Hindlimb muscle (tissue), 1 donor: ENCODE measurements at places on chromosomes 12 and 14. TPM values are rescaled to one million over a fixed set of nuclear protein-coding genes. Genes with fewer than 3 reads are reported as not detected.

DNA sequence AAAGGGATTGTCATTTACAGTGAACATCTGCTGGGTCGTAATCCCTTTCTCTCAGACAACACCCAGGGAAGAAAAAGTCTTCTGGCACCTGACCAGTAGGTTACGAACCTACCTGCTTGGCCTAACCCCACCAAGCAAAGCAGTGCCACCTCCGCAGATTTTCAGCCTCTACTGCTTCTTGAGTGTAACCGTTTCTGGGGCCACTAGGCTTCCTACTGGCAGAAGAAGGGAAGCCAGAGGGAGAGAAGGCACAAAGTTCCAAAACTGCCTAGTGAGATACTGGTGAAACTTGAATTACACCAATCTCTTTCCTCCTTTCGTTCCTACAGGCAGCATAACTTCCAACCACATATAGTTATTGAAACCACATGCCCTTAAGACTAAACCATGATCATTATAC, 383.6 kb downstream of the BCAT1 start:
- no peak for DNase-seq

DNA sequence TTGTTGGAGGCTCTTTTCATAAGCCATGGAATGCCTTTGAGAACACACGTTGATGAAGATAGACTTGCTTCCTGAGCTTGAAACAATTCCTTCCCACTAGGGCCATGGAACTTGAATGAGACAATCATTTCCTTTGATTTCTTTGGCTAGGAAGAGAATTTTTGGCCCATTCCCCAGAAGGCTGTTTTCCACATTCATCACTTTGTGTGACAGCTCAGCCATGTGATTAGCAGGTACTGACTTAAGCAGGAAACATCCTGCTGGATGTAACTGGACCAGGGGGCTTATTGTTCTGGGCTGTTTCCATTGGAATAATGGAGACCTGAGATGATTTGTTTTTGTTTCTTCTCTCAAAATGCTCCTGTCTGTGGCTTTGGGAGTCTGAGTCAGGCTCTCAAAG, 469.8 kb upstream of the SEL1L start:
- no peak for DNase-seq

IFNG-AS1 gene
- 0.72 TPM for polyA plus RNA-seq

DNA sequence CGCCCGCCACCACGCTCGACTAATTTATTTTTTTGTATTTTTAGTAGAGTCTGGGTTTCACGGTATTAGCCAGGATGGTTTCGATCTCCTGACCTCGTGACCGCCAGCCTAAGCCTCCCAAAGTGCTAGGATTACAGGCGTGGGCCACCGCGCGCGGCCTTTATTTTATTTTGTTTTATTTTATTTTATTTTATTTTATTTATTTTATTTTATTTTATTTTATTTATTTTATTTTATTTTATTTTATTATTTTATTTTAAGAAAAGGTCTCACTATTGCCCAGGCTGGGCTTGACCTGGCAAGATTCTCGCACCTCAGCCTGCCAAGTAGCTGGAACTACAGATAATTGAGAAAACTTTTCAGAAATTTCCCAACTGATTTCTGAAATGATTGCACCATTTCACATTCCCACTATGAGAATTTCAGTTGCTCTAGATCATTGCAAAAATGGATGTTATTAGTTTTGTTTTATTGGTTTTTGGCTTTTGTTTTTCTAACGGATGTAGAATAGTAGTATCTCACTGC, 358.3 kb downstream of the SLC6A15 start:
- DNase-seq = no peak

BIN2 gene
- 3.0 TPM for polyA plus RNA-seq

DNA sequence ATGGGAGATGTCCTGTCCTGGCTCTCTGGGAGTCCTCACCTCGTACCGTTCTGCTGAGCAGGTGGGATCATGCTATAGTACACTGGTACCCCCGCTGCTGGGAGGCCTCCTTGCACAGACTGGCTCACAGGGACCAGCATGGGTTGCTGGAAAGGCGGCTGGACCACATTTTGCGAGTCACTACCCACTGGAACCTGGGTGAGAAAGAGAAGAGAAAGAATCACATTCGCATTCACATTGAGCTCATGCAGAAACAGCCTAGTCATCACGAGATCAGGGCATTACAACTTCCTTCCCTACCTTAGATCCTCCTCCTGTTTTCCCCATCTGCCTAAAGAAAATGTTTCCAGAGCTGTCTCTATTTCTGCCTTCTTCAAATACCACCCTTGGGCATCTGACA, 17.3 kb upstream of the STAC3 start:
- DNase-seq = no peak

- DNase-seq = no peak
These were observed 187.3 kb upstream of the FRMD6 start for GRCh38 chr14:51464411-51464810.

DNA sequence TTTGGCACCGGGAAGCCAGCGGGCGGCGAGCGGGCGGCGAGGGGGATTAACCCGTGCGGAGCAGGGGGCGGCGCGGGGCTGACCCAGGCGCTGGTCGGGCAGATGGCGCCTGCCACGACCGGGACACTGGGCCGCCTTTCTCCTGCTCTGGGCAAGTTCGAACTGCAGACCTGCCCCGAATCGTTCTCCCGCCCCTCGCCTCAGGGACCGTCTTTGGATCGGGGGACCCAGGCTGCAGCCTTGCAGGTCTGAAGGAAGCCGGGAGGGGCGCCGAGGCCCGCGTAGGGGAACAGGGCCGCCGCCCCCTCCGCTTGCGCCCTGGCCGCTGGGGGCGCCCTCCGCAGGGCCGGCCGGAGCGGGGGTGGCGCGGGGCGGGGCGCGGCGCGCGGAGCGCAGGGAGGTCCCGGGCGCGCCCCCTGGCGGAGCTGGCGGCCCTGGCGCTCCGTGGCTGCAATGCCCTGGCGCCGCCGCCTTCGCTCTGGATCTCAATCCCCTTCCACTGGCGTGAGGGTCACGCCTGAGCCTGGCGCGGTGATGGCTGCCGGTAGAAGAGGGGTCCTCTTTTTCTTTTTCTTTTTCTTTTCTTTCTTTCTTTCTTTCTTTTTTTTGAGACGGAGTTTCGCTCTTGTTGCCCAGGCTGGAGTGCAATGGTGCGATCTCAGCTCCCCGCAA, 449 bp upstream of the LTBP2 start:
- peak; percentile 90 for DNase-seq

TAS2R20 gene
- polyA plus RNA-seq = 1.3 TPM

DNA sequence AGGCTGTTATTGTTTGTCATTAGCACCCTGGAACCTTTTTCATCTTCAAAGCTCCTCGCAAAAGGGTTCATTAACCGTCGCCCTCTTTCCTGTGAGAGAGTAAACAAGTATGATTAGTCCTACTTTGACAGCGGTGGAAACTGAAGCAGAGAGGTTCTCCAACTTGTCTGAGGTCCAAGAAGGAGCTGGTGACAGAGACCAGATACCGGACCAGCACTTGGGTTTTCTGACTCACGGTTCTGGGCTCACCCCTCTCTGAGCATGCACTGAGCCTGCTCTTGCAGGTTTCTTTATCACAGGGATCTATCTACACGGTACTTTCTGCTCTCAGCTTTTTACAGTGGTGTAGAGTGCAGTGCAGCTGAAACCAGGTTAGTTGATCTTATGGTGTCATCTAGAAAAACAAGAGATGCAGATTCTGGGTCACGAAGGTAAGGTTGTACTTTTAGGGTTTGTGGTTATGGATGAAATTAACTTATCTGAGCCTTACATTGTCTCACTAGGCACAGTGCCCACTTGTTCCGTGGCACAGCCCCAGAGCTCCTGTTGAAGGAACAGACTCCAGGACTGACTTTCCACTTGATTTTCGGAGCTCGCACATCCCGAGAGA, 62.1 kb downstream of the PPP2R5C start:
- DNase-seq = no peak

DNA sequence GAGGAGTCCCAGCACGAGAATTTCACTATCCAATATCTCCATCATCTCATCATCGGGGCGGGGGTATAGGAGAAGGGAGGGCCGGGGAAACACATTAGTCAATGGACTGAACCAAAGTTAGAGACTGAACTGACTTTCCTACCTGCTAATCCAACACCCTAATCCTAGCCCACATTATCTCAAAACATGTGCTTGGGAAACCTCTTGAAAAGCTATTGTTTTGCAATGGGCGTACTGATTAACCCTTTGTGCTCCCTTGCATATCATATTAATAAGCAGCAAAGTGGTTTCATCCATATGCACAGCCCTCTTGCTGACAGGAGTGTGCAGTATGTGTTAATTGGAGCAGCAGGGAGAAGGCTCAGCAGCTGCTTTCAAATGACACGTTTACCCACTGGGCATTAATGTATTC, 125.7 kb upstream of the GRIP1 start:
- DNase-seq = no peak

- DNase-seq = no peak
These were observed 247.1 kb downstream of the GXYLT1 start for GRCh38 chr12:41897593-41897992.

DNA sequence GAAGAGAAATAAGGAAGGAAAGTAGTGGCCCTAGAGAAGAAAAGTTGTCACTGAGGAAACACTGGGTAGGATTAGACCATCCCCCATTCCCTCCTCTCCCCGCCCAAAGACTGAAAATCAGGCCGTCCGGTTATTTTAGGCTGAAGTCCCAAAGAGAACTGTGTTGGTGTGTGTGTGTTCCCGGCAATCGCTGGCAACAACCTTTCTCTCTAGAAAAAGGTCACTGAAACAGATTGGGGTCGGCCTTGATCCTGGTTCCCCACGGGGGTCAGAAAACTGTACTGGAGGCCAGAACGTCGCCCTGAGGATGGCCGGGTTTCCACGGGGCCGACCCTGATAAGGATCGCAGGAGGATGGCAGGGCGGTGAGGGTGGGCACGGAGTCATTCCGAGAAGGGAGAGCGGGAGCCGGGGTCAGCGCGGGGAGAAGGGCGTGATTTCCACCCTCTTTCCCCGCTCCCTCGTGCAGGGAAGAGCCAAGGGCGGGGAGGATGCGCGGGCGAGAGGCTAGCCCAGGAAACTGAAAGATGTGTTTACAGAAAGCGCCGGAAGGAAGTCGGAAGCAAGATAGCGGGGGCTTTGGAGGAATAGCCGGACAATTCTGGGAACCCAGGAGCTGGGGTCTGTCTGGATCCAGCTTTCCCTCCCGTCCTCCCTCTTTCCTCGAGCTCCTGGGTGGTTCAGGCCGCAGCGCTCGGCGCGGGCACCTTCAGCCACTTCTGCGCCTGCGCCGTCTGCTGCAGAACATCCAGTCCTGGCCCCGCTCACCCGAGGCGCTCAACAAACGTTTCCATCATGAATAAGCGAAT, 25.3 kb upstream of the SPTLC2 start:
- DNase-seq = peak; percentile 76

GRCh38 chr12:104063712-104064030, 660 bp upstream of the HCFC2 start:
- no peak for DNase-seq

MIP gene
- not detected for polyA plus RNA-seq

NGB gene
- polyA plus RNA-seq = not detected

DNA sequence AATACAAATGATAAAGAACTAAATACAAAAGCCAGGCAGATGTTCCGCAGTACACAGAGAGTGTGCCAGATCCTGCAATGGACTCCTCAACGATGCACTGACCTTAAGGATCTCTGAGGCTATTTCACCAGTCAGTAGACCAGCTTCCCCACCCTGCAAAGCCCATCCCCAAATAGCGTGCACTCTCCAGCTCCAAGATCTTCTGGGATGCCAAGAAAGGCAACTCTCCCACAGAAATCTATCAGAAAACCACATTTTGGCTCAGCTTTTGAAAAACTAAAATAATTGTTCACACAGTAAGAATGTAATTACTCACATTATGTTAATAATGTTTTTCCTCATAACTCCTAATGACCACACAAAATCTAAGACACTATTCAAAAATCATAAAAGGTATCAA, 90.4 kb downstream of the PPP2R5E start:
- no peak for DNase-seq

- DNase-seq = no peak
These were observed 75.0 kb downstream of the FOXN3 start for GRCh38 chr14:89342049-89342448.

DNA sequence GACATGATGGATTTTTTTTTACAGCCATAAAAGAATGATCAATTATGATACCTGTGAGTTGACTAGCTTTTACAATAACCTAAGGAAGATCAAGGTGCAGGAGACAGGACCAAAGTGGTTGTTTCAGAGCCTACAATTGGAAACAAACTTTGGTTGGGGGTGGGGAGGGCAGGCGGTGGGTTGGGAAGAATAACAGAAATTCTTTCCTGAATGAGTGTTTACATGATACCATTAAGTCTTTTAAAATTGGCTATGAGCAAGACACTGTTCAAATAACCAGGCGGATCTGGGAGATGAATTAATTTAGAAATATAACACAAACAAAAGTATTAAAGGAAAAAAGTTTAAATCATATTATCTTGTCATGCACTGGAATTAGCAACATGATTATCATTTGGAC, 7.2 kb downstream of the NFYB start:
- no peak for DNase-seq

DNA sequence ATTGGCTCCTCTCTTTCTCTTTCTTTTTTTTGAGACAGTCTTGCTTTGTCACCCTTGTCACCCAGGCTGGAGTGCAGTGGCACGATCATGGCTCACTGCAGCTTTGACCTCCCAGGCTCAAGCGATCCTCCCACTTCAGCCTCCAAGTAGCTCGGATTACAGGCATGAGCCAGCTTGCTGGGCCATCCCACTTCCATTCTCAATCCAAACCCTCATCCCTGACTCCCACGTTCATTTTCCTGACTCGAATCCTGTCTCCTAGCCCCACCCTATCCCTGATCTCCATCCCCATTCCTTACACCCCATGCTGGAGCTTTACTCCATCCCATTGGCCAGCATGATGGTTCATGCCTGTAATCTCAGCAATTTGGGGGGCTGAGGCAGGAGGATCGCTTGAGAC, 7.8 kb downstream of the SPRYD4 start:
- no peak for DNase-seq

BHLHE41 gene
- polyA plus RNA-seq = 3.7 TPM

DNA sequence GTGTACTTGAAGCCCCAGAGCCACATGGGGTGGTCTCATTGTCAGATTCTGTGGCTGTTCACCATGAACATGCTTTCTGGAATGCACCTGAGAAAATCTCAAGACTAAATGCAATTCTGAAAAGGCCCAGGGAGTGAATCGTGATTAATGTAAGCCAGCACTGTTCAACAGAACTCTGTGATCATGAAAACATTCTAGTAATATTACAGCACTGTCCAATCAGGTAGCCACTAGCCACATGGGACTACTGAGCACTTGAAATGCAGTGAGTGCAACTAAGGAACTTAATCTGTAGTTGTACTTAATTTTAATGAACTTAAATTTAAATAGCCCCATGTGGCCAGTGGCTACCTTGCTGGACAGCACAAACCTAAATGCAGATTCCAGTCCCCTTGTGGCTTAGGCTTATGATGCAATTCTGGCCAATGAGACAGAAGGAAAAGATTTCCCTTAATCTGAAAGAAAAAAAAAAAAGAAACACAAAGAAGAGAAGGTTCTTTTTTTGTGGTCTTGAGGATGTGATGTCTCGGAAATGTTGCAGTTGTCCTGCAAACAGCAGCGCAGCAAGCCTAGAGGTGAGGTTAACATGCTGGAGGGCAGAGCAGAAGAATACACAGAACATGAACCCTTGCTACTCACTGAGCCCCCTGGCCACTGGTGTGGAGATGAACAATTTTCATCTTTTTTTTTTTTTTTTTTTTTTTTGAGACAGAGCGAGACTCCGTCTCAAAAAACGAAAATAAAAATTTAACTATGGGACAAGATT, 48.2 kb downstream of the SPPL3 start:
- no peak for DNase-seq

GRCh38 chr14:58414845-58415244, 12.5 kb downstream of the TIMM9 start:
- no peak for DNase-seq
